ENCODE measurements at places on chromosomes 4 and X.

DNA sequence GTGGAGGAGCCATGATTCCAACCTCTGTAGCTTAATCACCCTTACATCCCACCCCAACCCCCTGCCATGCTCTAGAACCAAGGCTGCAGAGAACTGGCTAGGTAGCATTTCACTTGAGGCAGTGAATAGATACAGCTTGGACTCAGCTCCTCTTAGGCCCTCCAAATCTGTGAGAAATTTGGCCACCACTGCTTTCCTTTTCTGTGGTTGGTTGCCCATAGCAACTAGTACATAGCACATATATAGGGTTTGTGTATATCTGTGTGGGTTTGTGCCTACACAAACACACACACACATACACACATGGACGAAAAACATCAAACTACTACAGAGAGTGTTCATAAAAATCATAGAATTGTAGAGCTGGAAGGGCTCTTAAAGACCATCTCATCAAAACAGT, 52.0 kb upstream of the CCDC160 start:
- no peak for DNase-seq

DNA sequence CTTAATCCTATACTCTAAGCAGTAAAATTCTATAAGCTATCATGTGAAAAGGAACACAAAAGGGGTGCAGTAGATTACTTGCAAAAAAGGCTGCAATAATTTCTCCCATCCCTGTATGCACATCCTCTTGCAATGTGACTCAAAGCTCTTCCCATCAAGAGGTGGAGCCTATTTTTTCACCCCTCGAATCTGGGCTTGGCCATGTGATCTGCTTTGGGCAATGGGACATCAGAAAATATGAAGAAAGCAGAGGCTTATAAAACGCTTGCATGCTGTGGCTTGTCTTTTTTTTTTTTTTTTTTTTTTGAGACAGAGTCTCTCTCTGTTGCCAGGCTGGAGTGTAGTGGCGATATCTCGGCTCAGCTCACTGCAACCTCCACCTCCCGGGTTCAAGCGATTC, 33.0 kb downstream of the GEMIN8 start:
- DNase-seq, result no peak

GRCh38 chr4:81884986-81885385, 413.3 kb upstream of the RASGEF1B start:
- no peak for DNase-seq

DNA sequence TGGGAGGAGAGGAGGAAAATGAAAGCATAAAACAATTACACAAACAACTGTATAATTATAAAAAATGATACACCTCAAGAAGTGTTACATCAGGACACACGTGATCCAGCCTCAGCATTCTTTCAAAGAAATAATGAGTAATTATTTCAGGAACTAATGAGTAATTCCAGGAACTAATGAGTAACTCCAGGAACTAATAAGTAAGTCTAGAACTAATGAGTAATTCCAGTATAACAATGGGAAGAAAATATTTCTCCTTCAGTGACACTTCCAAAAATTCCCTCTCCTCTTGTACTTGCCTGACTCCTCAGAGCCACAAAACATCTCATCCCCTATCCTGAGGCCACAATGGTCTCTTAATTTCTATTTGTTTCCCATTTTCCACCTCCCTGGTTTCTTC, 63.5 kb upstream of the COL25A1 start:
- no peak for DNase-seq

DNA sequence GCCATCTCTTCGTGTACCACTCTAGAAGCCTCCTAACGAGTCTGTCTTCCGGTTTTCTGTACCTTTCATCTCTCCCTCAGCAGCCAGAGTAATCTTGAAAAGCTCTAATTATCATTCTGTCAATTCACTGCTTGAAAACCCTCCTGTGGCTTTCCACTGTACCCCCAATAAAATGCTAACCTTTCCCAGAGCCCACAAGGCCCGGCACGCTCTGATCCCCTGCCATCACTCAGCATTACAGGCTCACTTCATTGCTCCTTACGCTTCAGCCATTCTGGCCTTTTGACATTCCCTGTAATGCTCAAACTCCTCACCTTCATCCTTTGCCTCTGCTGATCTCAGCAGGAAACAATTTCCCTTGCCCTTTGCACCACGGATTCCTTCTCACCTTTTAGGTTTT, 112.9 kb downstream of the ARHGAP10 start:
- no peak for DNase-seq

DNA sequence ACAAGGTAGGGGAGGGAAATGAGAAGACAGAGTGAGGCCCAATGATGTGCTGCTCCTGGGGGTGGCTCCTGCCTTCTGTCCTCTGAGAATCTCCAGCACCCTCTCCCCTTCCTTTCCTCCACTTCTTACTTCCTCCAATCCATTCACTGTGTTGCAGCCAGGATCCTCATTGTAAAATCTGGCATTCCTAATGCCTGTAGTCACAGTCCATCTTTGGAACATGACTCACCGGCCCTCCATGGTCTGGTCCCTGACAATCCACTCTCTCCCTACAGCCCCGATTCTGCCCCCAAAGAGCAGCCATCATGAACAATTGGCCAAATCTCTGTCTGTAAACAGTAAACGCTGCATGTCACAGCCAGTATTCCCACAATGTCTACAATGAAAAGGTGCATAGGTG, 72.9 kb downstream of the CLNK start:
- peak; percentile 86 for DNase-seq

GRCh38 chrX:1533058-1533457, 3.9 kb downstream of the P2RY8 start:
- no peak for DNase-seq

DNA sequence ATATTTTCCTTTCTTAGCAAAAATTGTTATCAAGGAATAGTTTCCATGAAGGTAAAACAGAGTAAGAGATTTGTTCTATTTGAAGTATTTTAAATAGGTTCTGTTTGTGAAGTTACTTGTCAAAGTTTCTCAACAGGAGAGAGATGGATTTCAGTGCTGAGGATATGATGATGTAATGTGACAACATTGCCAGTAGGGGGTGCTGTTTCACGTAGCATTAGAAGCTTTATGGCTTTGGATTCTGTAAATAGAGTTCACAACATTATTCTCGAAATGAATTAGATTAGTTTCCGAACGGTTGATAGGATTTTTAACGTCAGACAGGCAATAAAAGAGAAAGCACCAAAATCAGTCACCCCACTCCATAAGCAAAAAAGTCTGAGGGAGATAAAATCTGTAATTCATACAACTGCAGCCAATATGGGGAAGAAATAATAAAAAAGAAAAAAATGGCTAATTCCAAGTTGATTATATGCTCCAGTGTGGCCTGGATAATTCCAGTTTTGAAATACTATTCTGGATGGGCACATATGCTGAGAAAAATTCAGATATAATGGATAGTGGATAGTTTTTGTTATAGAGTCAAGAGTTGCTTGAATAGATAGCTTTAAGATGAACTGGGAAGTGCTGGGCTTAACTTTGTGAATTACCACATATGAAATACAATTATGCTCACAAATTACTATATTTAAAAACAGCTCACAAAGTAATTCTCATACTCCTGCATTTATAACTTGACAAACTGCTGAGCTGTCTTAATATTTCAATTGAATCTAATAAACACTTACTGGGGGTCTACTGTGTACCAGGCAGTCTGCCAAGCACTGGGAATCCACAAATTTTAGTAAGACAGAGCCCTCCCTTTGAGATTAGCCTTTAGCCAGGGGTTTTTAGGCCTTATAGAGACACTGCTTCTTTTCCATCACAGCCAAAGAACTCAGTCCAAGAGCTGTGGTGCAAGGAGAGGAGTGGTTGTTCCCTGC, 109.1 kb downstream of the GPAT3 start:
- DNase-seq, result no peak

GRCh38 chr4:8123389-8123788, 35.2 kb downstream of the ABLIM2 start:
- DNase-seq, result peak; percentile 64

GRCh38 chr4:73156394-73156793, 86.9 kb upstream of the COX18 start:
- no peak for DNase-seq
